Muscle of back (tissue), 13 donors: ENCODE measurements at places on chromosomes 12 and 14. TPM values are rescaled to one million over a fixed set of nuclear protein-coding genes. Genes with fewer than 3 reads are reported as not detected.

DNA sequence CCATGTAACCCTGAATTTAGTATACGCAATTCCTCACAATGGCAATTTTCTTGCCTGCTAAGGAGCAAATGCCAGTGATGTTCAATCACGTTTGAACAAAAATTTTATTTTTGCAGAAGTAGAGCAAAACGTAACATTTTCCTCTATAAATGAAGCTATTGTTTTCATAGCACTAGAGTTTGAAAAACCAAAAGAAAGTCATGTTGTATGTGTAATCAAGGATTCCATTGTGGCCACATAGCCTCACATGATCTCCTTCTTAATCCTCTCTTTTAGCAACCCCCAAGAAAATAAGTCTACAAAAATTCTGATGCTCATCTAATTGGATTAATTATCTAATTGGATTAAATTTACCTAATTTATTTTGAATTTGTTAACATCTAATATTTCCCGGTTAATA lies 1217.4 kb upstream of the FLRT2 start:
- no peak for DNase-seq

Gene CNTN1
- 9.7 TPM for polyA plus RNA-seq

- no peak for DNase-seq
Measured at GRCh38 chr12:99768758-99769157, 121.2 kb downstream of the GARIN6 start.

- DNase-seq = no peak
Measured at GRCh38 chr14:32426586-32427388, 97.7 kb downstream of the AKAP6 start.

- DNase-seq = no peak
Measured at GRCh38 chr12:114480337-114481199, 74.6 kb upstream of the TBX5 start.

DNA sequence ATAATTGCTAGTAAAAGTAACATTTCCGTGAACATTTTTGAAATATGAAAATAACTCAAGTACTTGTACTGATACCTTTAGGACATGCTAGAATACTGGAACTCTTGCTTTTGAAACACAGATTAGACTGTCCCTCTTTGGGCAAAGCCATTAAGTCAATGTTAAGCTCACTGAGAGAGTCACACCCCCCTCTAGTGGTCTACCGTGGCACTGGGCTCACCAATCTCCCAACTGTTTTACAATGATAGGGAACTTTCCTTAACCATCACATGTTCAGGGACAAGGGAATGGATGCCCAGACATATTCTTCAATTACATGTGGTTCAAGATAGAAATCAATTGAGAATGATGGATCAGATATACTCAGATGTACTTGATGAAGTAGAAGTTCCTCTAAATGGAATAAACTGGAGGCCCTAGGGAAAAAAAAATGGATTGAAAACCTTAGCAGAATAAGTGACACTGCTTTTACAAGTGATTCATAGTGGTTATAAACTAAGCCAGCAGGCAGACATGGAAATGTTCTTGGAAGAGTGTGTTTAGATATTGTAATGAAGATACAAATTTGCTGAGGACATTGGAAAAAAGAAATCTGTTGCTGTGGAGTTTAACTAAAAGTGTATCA lies 17.8 kb downstream of the NANOG start:
- peak; percentile 57 for DNase-seq

- no peak for DNase-seq
Measured at GRCh38 chr12:24950231-24950834, 1.4 kb upstream of the BCAT1 start.

- DNase-seq = no peak
Measured at GRCh38 chr12:40034156-40034555, 71.7 kb downstream of the SLC2A13 start.

Gene RPGRIP1
- polyA plus RNA-seq = 0.44 TPM

- peak; percentile 69 for DNase-seq
Measured at GRCh38 chr14:85534458-85535293, 4.7 kb downstream of the FLRT2 start.

DNA sequence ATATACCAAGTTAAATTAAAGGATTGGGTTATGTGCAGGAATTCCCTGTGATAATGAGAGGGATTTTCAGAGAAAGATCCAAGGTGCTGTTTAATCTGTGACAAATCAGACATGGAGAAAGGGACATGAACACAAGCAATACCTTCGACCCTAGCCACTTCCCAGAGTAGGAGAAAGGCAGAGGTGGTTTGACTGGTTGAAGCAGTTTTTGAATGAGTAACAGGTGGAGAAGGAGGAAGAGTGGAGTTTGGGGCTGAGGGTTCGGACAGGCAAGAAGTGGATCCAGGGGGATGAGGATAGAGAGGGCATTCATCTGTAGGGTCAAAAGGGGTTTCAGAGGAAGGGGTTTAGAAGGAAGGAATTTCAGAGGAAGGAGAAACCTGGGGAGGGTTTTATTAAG lies 27.4 kb upstream of the A2M start:
- DNase-seq = no peak

- DNase-seq = no peak
Measured at GRCh38 chr14:39365354-39365753, 66.9 kb downstream of the FBXO33 start.

Gene RXYLT1
- polyA plus RNA-seq = 18.4 TPM

- no peak for DNase-seq
Measured at GRCh38 chr12:104643819-104644669, 187.3 kb downstream of the CHST11 start.

Gene GLRX5
- 38.3 TPM for polyA plus RNA-seq

Gene PRR4
- 2.2 TPM for polyA plus RNA-seq

Gene GPR162
- polyA plus RNA-seq = 16.8 TPM

DNA sequence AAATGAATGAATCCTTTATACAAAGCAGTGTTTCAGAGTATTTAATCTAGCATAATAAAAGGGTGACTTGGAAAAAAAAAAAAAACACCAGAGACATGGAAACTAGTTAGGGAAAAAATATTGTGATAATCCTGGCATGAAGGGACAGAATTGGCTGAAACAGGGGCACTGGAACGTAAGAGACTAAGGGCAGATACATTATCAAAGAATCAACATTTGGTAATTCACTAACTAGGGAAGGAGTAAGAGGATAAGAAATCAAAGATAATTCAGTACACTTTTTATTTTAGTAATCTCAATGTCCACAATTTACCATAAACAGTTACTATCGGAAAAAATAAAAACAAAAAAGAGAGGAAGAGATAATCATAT lies 18.2 kb downstream of the PYM1 start:
- no peak for DNase-seq

- DNase-seq = no peak
Measured at GRCh38 chr12:112350593-112351592, 31.3 kb downstream of the HECTD4 start.

Gene ACOT4
- polyA plus RNA-seq = 0.19 TPM

DNA sequence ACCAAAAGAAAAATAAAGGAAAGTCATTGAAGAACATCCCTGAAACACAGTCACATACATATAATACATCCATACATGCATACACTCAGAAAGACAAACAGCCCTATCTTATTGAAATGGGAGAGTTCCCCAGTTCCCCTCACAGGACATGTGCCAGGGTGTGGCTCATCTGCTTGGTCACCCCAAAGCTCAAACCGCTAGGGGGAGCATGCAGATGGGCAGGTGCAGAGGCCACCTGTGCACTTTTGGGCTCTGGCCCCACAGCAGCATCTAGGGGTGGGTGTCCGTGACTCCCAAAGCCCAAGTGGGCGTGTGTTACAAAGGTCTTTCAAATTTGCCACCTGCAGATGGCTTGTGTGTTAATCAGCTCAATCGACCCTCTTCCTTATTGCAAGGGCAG lies 75.2 kb downstream of the CMAS start:
- no peak for DNase-seq

Gene DLST
- 71.6 TPM for polyA plus RNA-seq

Gene GALNT9
- polyA plus RNA-seq = 2.2 TPM

DNA sequence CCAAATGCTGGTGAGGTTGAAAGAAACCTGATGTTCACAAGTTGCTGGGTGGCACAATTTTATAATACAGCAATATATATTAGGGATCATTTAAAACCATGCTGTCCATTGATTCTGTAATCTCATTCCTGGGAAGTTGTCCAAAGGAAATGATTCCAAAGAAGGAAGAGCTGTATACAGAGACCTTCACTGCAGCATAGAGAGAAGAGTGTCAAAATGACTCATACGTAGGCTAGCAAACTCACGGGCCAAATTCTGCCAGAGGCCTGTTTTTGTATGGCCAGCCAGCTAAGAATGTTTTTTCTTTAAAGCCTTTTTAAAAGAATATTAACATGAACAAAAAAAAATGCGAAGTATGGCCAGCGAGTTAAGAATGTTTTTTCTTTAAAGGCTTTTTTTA lies 69.2 kb upstream of the MED13L start:
- DNase-seq = peak; percentile 71

DNA sequence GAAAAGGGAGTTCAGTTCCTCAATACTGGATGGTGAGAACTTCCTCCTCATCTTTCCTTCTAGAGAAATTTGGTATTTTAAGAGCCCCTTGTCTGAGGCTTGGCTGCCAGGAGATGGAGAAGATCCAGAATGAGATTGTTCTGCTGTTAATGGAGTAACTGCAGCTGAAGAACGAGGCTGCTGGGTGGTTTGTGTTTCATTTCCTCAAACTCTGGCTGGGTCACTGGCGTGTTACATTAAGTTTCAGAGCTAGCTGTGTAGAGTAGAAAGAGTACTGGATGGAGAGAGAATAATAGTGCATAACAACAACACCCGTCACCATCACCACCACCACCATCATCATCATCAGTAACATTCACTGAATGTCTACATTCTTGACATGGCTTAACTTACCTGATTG lies 325.0 kb upstream of the TBX3 start:
- DNase-seq = no peak

- no peak for DNase-seq
Measured at GRCh38 chr14:60845523-60845922, 111.0 kb downstream of the MNAT1 start.

- peak; percentile 31 for DNase-seq
Measured at GRCh38 chr12:42021469-42021868, 123.2 kb downstream of the GXYLT1 start.

GRCh38 chr14:103071544-103072251 lies 12.3 kb upstream of the LBHD2 start:
- DNase-seq = no peak

Gene SMIM41
- polyA plus RNA-seq = not detected

- no peak for DNase-seq
Measured at GRCh38 chr12:117028254-117028653, 71.0 kb downstream of the TESC start.

DNA sequence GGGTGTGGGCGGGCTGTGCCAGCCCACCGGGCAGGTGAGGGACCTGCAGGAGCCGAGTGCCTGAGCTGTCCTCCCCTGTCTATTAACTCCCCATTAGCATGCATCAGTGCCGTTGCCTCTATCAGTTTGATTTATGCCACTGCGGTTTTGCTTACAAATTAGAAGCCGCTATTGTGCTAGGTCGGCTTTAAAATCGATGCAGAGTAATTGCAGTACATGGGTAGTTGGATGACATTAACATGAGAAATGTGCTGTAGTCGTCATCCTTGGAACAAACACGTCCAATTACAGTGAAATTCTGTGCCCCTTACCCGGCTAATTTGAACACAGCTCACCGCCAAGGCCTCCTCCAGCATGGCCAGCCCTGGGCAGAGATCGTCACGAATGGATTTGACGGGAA lies 145.8 kb downstream of the TSPAN9 start:
- no peak for DNase-seq

Gene GPR137C
- 3.3 TPM for polyA plus RNA-seq

DNA sequence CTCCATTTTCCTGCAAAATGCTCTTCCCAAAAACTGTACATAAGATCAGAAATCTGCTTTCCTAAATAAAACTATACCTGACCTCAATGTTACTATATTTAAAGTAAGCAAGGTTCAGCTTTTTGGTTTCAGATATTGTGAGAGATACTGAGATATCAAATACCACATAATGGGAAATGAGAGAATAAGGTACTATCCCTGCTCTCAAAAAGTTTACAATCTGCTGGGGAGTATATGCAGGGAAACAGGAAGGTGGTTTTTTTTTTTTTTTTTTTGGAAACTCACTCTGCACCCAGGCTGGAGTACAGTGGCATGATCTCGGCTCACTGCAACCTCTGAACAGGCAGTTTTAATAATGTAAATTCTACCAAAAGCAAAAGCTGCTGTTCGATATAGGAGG lies 49.0 kb downstream of the HELB start:
- DNase-seq = no peak

GRCh38 chr12:105409801-105410471 lies 79.4 kb downstream of the C12orf75 start:
- peak; percentile 54 for DNase-seq

Gene AGAP2
- 6.3 TPM for polyA plus RNA-seq

- DNase-seq = peak; percentile 94
Measured at GRCh38 chr14:64764641-64765520, 60.7 kb downstream of the PLEKHG3 start.

- no peak for DNase-seq
Measured at GRCh38 chr14:35821564-35822411, 4.3 kb upstream of the BRMS1L start.

Gene SLC6A13
- 1.9 TPM for polyA plus RNA-seq

- DNase-seq = peak; percentile 47
Measured at GRCh38 chr12:55797068-55797467, 20.5 kb downstream of the SARNP start.

- DNase-seq = no peak
Measured at GRCh38 chr12:49529414-49529813, 9.4 kb upstream of the KCNH3 start.

Gene CALCOCO1
- 84.1 TPM for polyA plus RNA-seq
